ENCODE measurements at places on chromosomes 16 and 17.

DNA sequence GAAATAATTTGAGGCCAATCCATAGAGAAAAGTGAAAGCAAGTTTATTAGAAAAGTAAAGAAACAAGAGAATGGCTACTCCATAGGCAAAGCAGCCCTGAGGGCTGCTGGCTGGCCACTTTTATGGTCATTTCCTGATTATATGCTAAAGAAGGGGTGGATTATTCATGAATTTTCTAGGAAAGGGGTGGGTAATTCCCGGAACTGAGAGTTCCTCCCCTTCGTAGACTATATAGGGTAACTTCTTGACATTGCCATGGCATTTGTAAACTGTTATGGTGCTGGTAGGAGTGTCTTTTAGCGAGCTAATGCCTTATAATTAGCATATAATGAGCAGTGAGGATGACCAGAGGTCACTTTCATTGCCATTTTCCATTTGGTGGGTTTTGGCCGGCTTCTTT is 4.4 kb downstream of the DHRS7B start:
- DNase-seq = peak; percentile 11

DNA sequence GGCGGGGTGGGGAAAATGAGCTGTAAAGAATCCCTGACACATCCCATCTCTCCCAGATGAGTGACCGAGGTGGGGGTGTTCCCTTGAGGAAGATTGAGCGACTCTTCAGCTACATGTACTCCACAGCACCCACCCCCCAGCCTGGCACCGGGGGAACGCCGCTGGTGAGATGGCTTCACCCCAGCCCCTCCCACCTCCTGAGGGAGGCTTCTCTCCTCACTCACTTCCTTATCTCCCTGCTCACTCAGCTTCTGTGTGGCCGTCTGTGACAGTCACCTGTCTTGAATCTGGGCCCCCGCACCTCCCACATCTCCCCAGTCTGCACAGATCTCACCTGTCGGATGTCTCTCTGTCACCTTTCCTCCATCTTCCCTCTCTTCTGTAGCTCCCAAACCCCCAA is 13.4 kb downstream of the PDK2 start:
- no peak for DNase-seq

DNA sequence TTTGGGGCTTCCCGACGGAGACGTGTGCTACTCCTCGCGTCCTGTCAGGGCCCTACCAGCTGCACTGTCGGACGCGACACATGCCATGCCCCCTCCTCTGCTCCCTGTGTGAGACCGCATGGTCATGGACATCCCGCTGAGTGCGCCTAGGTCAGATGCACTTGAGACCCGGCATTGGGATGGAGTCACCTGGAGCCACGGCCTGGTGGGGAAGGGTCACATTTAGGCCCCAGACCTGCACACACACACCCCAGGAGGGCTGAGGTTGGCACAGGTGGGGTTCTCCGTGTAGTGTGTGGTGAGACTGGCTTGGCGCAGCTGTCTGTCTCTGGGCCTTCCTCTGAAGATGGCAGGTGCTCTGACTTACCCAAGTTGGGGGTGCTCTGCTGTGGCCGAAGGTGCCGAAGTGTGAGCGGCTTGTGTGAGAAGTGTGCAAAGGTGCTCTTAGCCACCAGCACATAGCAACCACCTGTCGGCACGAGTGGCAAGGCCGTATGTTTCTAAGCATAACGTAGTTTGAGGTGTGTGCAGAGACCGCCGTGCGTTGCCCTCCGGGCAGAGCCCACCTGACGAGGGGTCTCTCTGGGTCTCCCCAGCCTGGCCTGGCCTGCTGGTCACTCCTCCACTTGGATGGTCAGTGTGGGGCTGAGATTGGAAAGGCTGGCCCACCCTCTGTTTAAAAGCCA is 108.6 kb downstream of the BANP start:
- DNase-seq = no peak

- peak; percentile 53 for DNase-seq
Observed at GRCh38 chr16:56657555-56658326, at the start of gene MT1F. Gene MT1F, plus strand, starts transcription at chr16:56657959. Its CDS starts 100 bp downstream, at chr16:56658059.

- DNase-seq = peak; percentile 66
Observed at GRCh38 chr16:31265329-31266245, 5.8 kb downstream of the ITGAM start.

DNA sequence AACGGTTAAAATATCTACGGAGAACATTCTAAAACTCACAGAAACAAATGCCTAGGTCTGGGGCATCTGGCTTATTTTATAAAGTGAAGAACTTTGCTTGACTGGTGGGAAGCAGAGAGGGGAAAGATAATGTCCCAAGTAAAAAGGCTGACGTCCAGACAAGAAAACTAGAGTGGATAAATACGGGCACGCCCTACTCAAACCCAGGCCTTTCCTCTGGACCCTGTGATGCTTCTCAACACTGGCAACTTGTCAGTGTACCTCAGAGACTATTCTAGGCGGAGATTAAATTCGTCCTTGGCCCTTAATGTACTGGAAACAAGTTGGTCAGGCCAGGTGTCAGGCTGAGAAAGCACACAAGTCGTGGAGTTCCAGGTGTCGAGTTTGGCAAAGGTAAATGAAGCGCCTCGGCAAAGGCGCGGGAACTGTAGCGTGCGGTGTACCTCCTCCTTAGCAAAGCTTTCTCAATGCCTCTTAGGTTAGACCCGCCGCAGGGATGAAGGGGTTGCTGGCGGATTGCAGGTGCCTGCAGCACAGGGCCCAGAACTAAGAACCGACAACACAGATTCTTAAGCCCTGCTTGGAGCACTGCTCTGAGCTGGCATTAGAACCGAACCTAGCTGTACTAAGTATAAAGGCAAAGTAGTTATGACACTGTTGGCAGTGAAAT is 668 bp upstream of the UNK start:
- no peak for DNase-seq

GRCh38 chr16:24062270-24062817 is 193.8 kb upstream of the CACNG3 start:
- DNase-seq = no peak

DNA sequence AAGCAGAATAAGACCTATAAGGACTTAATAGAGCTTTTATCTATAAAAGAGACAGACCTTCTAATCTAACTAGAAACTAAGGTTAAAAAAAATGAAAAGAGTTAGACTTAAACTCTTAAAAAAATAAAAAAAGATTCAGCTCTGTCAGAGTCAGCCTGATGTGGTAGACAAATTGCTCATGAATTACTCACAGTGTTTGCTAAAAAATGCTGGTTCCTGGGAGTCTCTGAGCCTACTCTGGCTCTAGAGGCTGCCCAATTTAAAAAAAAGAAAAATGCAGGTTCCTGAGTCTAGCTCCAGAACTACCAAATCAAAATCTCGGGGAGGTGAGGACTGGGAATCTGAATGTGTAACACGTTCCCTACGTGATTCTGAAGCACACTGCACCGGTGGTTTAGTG is 18.1 kb downstream of the SOST start:
- DNase-seq = no peak

DNA sequence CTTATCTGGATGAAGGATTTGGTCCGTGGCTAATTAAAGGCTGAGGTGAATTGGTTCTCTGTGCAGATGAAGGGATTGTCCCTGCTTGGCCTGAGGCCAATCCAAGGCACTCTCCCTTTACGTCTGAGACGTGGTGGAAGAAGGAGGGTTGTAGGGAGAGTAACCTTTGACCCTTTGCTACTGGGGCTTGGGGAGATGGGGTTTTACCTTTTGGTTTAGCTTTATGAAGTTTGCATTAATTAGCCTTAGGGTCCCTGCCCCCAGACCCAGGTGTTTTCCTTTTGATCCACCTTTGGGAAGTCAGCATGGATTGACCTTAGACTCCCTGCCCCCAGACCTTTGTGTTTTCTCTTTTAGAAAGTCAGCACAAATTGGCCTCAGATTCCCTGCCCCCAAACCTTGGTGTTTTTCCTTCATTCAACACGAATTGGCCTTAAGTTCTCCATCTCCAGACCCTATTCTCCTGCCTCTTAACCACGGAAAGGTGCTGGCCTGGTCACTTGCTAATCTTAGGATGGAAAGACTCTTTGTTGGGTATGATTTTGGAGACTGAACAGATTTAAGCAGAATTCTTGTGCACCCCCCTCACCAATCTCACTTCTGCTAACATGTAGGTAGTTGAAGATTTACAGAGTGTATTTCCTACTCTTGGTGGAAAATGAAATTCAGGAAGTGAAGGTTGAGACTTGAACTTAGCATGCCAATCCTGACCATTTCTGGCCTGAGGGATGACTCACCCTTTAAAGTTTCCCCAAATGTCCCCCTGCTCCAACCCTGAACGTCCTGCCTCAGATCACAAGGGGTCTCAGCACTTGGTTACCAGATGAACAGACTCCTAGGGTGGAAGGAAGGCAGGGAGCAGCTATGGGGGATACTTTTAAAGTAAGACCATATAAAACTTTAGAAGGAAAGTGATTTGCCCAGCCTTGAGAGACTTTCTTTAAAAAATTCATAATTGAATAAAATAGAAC is 23.1 kb upstream of the MMD start:
- DNase-seq = no peak

- DNase-seq = no peak
Observed at GRCh38 chr16:1275791-1276579, 20.1 kb downstream of the TPSD1 start.

DNA sequence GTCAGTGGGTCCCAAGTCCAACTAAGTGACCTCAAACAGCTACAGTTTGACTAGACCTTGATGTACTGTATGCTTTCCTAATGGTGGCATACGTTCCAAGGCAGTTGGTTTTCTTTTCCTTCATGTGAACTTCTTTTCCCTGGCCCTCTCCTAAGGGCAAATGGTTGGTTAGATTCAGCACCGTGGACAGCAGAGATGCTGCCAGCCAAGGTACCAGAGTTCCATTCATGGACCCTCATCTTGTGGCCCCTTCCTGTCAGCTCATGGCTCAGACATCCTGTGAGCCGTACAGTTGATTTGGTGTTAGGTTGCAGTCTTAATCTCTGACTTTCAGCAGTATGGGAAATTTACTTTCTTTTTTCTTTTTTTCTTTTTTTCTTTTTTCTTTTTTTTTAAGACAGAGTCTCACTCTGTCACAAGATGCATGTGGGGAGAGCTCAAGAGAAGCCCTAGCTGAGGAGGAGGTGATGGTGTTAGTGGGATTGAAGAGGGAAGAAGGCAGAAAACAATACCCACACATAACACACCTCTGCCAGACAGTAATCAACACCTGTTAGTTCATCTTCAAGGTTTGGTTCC is 122.4 kb downstream of the USP31 start:
- DNase-seq = no peak

GRCh38 chr17:37399265-37399803 is 7.3 kb downstream of the ACACA start:
- no peak for DNase-seq

- DNase-seq = no peak
Observed at GRCh38 chr17:81987161-81987770, 9.8 kb downstream of the ASPSCR1 start.

DNA sequence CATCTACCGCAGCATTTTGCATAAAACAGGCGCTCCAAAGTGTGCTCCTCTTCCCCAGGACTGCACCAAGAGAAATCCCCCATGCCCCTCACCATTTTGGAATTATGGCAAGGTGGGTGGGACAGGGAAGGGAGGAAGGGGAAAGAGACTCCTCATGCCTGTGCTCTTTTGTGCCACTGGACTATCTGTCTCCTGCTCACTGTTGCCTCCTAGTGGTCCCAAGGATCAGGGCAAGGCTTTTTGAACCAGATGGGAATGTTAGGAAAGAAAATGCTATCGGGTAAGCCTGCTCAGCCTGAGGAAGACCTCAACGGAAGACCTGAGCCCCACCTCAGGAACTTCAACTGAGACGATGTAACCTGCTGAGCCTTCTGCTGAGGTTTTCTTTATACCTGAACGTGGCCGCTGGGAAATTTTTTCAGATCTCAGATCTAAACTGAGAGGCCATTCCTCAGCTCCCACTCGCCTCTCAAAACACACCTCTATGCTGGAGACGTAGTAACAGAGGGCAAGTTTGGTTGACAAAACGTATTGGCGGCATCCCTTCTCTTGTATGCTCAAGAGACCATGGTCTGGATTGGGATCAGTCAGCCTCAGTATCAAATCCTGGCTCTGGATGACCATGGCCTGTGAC is 58.3 kb downstream of the SPACA3 start:
- peak; percentile 34 for DNase-seq

DNA sequence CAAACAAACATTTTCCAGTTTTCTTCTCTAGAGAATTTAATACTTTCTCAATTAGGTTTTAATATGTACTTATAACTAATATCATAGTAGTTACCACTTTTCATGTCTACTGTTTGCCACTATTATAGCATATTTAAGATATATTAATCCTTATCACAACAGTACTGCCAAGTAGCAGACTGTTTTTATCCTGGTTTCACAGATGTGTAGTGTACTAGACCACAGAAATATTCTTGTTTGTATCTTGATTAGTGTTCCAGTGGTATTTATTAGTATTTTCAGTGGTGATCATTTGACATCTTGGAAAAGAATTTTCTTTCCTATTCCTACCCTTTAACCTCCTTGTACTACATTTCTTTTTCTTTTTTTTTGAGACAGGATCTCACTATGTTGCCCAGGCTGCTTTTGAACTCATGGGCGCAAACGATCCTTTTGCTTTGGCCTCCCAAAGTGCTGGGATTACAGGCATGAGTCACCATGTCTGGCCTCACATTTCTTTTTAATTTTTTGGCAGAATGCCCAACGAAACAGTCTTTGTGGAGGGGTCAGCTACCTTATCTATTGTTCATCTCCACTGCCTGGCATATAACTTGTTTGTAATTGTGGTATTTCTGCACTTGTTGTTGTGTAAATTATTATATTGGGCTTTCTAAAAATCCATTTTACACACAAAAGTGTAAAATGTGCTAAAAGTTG is 27.2 kb downstream of the MAP2K4 start:
- DNase-seq = no peak

DNA sequence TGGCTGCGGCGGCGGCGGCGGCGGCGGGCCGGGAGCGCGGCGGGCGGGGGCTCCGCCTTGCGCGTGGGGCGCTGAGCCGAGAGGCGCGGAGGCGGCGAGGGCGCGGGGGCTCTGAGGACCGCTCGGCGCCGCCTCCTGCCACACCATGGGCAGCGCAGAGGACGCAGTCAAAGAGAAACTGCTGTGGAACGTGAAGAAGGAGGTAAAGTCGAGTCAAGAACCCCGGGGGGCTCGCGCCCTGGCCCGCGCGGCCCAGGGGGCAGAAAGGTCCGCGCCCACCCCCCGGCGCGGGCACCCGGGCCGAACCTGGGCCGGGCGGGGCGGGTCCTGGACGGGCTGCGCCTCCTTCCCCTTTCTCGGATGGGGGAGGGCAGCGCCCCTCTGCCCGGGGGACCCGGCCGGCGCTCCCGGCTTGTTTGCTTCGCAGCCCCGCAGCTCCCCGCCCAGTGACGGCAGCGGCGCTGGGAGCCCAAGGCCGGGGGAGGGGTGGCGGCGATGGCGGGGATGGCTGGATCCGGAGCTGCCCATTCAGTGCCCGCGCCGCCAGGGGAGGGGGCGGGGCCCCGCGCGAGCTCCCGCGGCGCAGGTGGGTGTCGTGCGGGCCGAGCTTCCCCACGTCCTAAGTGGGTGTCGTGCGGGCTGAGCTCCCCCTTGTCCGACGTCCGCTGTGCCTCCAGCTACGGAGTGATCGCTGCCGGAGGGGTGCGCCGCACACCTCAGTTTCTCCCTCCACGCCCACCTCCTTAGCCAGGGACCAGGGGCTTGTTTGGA is 428 bp downstream of the SGSM2 start:
- DNase-seq = peak; percentile 40

GRCh38 chr17:81959362-81960129 is 1.4 kb downstream of the NOTUM start:
- DNase-seq = peak; percentile 89

GRCh38 chr16:58685084-58685449 is 497 bp upstream of the SLC38A7 start:
- no peak for DNase-seq

- DNase-seq = peak; percentile 52
Observed at GRCh38 chr17:75601057-75601987, 13.7 kb downstream of the MYO15B start.

Measured in CD4-positive, alpha-beta T cell treated with Interferon alpha-2 for 1 hour (primary cell).